ENCODE measurements at places on chromosomes 12 and 14.

GRCh38 chr12:50042693-50043092 is 14.7 kb upstream of the ASIC1 start:
- no peak for DNase-seq

DNA sequence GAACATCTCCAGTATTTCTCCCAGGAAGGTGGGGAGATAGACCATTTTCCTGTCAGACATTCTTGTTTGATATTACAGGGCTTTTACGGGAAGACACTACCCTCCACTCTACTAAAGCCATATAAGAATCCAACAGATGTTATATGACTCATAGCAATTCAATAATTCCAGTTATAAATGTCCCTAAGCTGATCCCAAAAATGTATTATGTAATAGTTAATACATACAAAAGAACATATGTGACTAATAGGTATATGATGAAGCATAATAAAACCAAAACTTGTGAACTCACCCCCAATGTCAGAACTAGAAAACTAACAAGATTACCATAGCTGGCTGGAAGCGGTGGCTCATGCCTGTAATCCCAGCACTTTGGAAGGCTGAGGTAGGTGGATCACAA is 84.2 kb downstream of the EFCAB11 start:
- DNase-seq, result no peak

GRCh38 chr12:65306366-65307168 is 28.1 kb downstream of the MSRB3 start:
- DNase-seq, result no peak

DNA sequence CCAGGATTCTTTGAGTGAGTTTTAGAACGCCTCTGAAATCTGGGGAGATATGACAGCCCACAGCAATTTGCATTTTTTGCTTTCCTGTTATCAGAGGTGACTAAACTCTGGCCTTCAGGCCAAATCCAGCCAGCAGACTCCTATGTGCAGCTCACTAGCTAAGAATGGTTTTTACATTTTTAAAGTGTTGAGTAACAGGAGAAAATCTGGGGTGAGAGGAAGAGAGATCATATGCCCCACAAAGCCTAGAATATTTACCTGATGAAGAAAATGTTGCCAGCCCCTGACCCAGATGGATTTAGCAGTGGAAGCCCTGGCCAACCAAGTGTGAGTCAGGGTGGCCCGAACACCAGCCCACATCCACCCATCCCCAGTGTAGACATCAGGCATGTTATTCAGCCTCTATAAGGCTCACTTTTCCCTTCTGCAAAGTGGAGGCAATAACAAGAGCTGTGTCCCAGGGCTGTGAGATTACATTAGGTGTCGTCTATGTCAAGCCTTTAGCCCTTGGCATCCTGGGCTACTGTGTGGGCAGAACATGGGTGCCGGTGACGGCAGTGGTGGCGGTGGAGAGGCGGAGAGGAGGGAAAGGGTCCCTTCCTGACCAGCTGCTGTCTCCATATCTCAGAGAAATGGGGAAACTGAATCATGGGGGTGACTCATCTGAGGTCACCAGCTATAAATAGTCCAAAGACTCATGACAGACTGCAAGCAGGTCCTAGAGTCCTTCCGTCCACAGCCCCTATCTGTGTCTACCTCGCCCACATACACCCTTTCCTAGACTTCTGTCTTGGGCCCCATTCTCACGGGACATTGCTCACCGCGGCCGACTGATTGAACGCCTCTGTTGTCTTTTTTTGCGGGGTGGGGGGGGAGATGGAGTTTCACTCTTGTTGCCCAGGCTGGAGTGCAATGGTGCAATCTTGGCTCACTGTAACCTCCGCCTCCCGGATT is 32.6 kb upstream of the CD9 start:
- DNase-seq, result peak; percentile 27

DNA sequence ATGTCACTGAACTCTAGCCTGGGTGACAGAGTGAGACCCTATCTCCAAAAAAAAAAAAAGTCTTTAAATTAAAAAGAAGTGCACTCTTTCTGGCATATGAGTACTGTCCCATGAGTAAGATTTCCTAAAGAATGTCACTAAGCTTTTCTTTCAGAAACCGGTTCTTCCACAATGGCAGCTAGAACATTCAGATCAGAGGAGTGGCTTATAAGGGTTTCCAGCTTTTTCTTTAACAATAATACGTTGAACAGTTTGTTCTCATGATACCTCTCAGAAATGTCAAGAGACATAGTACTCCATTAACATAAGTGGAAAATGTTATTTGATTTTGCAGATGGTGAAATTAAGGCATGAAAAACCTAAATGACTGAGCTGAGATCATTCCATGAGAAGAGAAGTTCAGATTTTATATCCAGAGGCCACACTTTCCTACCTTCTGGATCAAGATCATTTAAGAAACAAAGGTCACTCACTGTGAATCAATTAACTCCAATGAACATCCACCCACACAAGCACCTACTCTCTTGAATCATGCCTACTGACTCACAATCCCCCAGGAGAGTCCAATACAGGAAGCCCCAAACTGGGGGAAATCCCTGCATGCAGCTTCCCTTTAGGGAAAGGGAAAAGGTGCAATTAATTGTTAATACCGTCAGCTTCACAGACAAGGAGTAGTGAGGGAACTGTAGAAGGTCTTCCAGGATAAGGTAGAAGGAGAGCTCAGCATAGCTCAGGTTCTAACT is 86.9 kb downstream of the SPTSSA start:
- no peak for DNase-seq

- DNase-seq, result peak; percentile 2
Observed at GRCh38 chr14:32073537-32074189, 3.4 kb upstream of the ARHGAP5 start.
